ENCODE measurements at places on chromosomes 7 and 10.

DNA sequence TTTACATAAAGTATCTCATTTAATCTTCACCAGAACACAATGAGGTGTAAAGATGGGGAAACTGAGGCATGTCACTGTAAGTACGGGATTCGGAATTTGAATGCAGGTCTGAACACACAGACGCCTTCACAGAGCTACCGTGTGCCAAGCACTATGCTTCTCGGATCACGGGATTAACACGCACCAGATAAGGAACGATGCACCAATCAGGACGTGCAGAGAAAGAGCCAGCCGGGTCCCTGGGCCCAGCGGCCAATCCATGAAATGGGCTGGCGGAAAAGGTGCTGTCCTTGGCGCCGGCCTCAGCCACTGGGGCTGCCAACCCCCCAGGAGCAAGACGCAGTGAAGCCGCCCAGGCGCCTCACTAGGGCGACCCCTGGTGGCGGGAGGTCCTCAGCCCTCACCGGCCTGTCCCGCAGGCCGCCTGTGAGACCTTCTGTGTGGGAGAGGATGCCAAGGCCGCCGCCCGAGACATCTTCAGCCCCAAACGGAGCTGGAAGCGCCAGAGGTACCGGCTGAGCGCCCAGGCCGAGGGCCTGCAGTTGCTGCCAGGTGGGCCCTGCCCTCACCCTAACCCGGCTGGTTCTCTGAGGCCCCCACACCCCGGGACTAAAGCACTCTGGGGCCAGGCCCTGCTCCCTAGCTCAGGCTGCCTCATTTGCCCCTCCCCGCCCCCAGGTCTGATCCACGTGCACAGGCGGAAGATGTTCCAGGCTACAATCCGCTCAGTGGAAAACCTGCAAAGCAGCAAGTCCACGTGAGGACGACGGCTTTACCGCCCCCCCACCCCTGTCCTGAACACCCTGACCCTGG is 15.6 kb downstream of the ATG9B start:
- DNase-seq, result peak; percentile 82

DNA sequence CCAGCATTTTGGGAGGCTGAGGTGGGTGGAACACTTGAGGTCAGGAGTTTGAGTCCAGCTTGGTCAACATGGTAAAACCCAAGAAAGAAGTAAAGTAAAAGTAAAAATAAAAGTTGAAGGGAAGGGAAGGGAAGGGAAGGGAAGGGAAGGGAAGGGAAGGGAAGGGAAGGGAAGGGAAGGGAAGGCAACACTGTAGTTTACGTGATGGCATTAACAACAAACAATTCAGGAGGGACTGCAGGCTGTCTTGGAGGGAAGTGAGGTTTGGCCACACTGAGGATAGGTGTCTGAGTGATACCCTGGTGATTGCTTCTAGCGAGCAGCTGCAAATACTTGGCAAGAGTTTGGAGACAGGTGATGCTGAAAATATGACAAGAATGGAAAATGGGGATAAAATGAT is 298.0 kb downstream of the CALN1 start:
- no peak for DNase-seq

- DNase-seq, result no peak
Observed at GRCh38 chr10:23337616-23338015, 7.0 kb downstream of the C10orf67 start.

DNA sequence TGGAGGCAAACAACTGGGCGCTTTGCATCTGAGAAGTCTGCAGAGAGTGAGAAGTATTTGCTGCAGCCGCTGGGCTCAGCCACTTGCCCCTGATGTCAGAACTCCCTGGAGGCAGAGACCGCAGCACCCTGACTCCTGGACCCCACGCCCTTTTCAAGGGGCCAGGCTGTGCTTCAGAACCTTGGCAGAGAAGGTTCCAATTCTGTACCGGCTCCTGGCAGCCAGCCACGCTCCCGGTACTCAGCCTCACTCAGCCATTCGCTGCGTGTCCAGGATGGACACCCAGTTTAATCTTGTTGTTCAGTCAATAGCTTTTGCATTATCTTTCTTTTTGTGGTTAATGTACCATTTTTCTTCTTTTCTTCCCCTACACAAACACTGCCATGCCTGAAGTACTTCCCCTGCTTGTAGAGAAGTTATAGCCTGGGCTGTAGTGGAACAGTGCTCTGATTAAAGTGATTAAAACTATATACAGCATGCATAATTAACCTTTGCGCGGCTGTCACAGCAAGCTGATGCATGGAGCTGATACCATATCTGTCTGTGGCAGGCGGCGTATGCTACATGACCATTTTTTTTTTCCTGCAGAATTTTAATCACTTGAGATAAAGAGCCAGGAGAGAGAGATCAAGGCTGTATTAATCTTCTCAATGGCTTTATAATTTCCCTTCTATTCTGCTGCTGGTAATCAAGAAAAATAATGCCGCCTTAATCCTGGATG is 578.5 kb downstream of the SDK1 start:
- DNase-seq, result no peak

DNA sequence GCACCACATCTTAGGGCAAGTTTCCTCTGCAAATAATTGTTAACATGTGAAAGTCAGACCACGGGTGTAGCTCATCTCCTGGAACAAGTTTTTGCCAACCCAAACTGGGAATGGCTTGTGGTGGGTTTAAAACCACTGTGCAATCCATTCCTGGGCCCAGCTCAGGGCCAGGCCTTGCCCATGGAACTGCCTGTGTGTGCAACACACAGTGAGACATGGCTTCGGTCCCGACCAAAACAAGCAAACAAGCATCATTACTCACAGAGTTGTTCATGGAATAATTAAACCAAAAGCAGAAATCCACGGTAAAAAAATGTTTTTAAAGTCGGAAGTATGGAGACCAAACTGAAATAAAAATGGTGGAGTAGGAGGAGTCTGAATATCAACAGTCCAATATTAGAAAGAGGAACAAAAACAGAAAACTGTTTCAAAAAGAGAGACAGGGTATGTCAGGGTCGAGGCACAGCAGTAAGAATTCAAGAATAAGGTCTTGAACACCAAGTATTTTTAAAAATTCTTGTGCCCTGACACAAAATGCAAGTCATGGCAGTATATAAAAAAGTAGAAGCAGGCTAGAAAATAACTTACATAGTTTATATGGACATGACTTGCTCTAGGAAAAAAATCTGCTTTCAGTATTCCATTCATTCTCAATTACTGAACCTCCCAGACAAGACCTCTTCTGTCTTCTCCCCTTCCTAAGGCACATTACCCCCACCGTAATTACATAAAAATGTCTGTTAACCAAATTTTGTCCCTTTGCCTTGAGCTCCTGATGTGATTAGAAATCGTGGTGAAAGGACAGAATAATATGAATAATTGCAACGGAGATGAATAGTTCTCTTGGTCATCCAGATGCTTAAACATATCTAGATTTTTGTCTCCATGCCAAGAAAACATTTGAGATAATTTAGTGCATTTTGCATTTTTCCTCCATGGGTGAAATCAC is 88.4 kb downstream of the FAS start:
- DNase-seq, result no peak

DNA sequence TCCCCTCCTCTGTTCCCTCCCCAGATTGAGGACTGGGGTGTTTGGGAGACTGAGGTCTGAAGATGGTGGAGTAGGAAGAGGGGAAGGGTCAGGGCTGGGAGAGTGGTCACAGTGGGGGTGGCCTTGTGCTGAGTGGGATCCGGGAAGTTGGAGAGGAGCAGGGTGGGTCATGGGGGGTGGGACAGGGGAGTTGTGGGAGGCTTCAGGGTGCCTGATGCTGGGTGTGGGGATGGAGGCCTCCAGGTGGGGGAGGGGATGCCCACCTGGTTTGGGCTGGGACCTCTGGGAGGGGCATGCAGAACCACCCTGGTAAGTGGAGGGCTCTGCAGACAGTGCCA is 2.6 kb downstream of the ZNF775 start:
- no peak for DNase-seq

GRCh38 chr10:104501864-104502579 is 139.1 kb upstream of the SORCS3 start:
- DNase-seq, result no peak

DNA sequence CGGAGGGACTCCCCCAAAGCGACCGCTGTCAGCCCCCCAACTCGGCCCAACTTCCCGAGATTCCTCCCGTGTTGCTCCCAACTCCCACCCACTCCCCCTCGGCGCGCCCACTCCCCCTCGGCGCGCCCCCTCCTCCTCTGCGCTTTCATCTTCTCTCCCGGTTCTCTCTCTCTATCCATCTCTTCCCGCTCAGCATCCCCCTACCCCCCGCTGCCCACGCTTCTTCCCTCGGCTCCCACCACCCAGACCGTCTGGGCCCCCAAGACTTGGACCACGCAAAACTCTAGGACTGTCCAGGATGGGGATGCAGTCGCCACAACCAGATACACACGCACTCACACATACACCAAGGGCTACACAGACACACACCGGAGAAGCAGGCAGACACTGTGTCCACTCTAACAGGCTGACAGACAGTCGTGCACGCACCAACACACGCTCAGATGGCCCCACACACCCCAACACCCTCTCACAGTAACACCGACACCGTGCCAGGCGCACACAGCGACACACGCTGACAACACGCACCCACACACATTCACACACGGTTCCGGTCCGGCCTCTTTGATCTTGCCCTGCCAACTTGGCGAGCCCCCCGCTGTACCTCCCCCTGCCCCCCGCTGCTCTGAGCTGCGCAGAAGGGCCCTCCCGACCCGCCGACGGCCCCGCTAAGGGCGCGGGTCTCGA is 1.1 kb downstream of the GRID1 start:
- DNase-seq, result peak; percentile 35

GRCh38 chr10:78871796-78872195 is 197.0 kb upstream of the ZMIZ1 start:
- DNase-seq, result no peak

DNA sequence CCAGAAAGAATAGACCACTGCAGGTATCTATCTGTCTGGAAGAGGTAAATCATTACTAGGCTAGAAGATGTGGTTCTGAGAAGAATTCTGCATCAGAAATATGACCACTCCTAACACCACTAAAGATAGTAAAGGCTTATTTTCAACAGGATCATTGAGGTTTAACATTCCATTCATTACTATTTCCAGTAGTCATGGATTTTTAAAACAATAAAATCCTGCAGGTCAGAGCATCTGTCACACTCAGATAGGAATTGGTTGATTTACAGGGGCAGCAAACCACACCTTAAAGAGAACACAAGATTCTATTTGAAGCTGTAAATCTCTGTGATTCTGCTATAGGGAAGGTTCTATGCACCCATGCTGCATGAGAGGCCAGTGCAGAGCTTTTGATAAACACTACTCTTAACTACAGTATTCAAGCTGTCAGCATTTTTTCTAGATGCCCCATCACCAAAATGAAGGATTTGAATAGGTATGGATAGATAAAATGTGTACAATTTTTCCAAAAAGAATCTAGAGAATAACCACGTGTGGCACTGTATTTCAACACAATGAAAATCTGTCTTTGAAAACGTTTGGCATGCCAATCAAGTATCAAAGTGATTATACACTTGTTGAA is 14.6 kb downstream of the LRRC17 start:
- no peak for DNase-seq

DNA sequence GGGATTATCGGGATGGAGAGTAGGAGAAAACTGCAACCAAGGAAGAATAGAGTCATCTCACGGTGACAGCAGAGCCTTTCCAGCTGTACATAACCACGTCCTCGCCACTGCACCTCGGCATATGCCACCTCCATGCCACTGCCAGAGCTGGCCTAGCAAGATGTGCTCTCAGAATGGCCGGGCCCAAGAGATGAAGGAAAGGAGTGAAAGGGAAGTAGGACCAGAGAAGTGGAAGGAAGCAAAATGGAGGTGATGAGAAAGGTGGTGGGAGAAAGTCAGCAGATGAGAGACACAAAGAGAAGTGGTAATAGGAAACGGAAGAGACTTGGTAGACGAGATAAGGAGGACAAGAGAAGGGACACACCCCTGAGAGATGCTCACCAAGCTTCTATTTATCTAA is 8.0 kb upstream of the CALU start:
- DNase-seq, result no peak

DNA sequence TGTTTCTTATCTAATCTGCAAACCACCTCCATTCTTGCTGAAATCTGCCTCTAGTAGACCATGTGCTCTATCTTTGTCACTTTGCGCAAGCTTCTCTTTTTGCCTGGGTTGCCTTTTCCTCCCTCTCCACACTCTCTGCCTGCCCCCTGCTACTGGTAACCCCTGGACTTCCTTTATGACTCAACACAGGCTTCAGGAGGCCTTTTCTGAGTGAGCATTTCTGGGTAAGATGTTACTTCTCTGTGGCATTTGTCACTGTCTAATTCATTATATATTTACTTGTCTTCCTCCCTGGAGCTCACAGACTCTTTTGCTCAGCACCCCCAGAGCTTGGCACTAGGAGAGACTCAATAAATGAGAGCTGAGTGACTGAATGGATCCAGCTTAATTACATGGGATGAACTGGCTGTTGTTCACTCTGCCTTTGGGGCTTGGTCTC is 8.4 kb downstream of the GOLGA7B start:
- peak; percentile 92 for DNase-seq

- no peak for DNase-seq
Observed at GRCh38 chr10:63718006-63718405, 196.8 kb downstream of the REEP3 start.

DNA sequence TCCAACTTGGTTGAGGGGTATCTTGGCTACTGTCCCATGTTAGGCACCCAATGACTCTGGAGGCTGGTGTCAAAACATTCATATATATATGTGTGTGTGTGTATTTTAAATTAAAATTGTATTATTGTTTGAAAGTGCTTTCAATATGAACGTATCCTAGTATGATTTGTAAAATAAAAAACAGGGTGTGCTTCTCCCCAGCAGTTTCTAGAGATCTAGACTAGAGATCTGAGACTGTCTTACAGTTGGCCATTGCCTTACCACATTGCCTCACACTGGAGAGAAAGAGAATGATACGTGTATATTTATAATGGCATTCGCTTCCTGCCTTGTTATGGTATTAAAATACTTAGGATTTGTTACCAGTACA is 1.2 kb downstream of the BAG3 start:
- DNase-seq, result peak; percentile 77

- no peak for DNase-seq
Observed at GRCh38 chr10:44102726-44103255, 282.1 kb downstream of the CXCL12 start.

DNA sequence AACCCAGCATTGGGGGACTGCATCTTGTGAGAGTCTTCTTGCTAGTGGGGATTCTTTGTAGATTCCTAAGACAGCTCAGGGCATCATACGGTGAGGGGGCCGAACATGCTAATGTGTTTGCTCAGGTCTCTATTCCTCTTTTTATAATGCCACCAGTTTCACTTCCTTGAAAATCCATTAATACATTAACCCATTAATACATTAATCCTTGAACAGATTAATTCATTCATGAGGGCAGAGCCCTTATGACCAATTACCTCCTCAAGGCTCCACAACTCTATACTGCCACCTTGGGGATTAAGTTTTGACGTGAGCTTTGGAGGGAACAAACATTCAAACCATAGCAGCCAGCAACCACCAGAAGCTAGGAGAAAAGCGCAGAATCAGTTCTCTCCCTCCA is 67.2 kb upstream of the POT1 start:
- DNase-seq, result peak; percentile 36

GRCh38 chr10:102118867-102119266 is 1.3 kb downstream of the LDB1 start:
- DNase-seq, result peak; percentile 87

GRCh38 chr10:132645630-132646442 is 108.2 kb downstream of the INPP5A start:
- DNase-seq, result no peak

- DNase-seq, result no peak
Observed at GRCh38 chr10:120593693-120594092, 136.7 kb downstream of the PLPP4 start.

All from NB4 (cell line).